ENCODE measurements at places on chromosomes 5 and 9.

DNA sequence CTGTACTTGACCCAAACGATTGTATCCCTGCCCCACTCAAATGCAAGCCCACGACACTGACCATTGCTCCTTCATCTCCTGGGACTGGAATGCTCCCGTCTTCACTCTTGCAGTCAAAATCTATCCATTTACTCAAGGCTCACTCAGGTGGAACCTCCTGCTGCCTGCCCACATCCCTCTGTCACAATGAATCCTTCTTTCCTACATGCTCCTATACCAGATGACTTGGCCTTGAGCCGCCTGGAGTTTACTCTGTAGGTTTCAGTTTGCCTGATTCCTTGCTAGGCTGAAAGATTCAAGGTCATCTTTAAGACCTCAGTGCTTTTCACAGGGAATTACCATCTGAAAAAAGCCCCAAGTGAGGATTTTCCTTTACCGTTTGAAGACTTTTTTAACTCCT is 264.1 kb downstream of the GLIS3 start:
- DNase-seq: no peak

- no peak for DNase-seq
Observed at GRCh38 chr5:84017523-84018172, 297.0 kb upstream of the HAPLN1 start.

- no peak for DNase-seq
Observed at GRCh38 chr5:61177070-61177469, 14.8 kb upstream of the SMIM15 start.

GRCh38 chr5:60143942-60144549 is 250.5 kb upstream of the PDE4D start:
- no peak for DNase-seq

- DNase-seq: no peak
Observed at GRCh38 chr5:108788142-108788541, 40.4 kb downstream of the FER start.

GRCh38 chr5:2958976-2959375 is 207.5 kb upstream of the IRX2 start:
- no peak for DNase-seq

All from activated CD4-positive, alpha-beta T cell treated with anti-CD3 and anti-CD28 coated beads, Interleukin-2, Interleukin-4, amounts not matched to agents 100 ng/mL and 50 ng/mL, durations not matched to agents 16 hours and 8 hours (primary cell).